ENCODE measurements at places on chromosomes 11 and 22.

DNA sequence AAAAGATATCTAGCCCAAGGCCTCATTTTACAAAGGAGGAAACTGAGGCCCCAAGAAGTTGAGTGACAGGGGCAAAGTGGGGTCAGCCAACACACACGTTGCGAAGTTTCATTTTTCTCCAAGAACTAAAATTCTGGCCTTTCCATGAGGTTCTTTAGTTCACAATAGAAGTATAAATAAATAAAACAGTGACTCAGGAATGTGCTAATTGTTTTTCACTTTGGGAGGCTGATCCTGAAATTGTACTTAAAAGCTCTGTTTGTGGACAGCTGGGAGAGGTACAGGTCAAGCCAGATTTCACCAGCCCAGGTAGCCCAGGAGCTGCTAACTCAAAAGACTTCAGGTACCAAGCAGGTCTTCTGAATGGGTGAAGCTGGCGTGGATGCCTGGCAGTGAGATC is 105.2 kb downstream of the TRAF6 start:
- DNase-seq = no peak

DNA sequence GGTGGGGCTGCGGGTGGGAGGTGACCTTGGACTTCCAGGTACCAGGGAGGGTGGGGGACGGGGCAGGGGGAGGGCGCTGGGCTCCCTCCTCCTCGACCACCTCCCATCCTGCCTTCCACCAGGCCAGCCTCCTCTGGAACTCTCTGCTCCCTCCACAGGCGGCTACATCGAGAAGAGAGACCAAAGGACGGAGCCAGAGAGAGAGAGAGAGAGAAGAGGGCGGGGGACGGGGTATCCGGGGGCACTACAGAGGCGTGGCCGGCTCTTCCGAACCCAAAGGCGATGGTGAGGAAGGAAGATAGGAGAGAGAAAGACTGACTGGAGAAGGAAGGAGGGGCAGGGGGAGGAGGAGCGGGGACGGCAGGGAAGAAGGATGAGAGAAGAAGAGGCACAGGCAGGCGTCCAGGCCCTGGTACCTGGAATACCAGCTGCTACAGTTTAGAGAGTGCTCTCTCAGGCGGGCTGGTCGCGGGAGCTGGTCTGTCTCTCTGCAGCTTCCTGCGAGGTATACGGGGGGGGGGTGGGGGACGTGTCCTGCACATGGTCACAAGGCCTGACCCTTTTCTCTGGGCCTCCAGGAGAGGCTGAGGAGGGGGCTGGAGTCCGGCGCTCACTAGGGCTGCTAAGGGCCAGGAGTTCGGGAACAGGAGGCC is 38.0 kb downstream of the IGSF9B start:
- no peak for DNase-seq

DNA sequence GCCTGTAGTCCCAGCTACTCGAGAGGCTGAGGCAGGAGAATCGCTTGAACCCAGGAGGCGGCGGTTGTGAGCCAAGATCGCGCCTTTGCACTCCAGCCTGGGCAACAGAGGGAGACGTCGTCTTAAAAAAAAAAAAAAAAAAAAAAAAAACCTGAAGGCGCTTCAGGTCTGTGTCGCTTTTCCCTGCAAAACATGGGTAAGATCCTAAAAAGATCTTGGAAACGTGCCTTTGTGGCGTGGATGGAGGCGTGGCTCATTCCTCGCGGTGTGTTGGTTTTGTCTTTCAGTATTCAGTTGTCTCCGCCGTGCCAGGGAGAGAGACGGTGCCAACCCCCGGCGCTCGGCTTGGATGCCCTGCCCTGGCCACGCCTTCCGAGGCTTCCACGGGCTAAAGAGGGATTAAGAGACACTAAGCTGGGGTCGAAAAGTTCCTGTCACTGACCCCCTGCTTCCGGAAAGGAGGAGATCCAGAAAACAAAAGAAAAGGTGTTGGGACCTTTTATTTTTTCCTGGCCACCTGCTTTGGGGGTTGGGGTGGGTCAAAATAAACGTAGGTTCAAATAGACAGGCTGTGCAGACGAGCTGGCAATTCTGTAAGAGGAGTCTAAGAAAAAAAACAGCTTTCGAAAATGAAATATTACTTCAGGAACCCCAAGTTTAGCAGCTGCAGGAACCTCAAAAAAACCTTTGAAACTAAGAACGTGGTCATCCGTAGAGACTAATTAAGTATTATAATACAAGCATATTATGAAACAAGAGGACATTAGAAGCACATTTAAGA is 1.1 kb upstream of the SLC35F2 start:
- DNase-seq = no peak

- DNase-seq = no peak
Observed at GRCh38 chr22:48868554-48868953, 959.1 kb downstream of the BRD1 start.

DNA sequence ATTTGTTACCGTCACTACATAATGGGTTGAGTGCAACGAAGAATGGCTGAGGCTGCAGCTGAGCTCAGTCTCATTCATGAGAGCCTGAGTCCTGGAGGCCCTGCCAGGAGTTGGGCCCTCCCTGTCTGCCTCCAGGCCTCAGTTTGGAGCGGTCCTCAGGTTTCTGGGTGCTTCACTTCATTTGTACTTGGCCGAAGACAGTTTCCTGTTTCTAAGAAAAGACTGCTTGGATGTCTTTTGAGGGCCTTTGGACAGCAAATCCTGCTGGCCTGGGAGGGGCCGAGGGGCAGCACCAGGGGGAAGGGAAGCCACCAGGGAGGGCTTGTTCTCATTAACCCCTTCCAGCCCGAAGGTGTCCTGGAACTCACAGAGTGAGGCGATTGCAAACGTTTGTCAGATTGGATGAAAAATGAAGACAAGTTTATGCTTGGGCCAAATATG is 163.1 kb downstream of the ETS1 start:
- DNase-seq = no peak

DNA sequence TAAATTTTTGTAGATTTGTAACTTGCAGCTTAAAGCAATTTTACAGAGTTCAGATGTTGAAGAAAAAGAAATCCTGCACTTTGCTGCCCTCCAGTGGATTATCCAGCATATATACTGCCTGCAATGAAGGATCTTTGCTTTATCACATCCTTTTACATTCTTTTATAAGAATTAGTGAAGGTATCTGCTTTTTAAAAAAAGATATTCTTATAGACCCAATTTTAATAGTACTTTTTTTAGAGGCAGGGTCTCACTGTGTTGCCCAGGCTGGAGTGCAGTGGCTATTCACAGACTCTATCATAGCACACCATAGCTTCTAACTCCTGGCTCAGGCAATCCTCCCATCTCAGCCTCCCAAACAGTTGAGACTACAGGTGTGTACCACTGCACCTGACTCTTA is 60.7 kb downstream of the TTC17 start:
- DNase-seq = no peak

GRCh38 chr11:102611291-102611690 is 13.8 kb downstream of the MMP20 start:
- DNase-seq = no peak

DNA sequence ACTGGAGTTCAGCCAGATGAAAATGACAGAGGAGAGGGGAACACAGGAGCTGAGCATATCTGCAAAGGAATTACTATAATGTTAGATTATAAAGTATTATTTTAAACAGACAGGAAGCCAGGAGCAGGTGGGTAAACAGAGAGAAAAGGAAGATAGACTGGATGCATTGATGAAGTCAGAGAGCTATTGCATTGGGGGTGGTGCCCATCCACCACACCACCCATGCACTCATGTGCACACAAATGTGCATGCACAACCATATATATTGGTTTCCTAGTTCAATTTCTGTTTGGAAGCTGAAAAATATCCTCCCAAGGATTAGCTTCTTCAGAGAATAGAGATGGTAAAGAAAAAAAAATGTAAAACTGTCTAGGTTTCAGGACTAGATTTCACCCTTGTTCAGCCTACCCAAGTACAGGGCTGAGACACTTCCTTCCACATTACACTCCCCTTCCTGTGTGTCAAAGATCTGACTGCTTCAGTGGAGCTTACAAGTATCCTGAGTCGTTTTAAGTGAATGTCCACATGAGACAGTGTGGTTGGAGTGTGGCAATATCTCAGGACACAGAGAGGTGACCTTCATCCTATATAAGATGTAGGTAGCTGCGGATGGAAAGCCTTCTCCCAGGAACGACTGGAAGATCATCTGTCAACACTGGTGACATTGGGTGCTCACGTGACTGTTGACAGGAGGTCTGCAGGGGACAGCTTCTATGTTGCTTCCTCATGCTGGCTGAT is 12.2 kb upstream of the SMPD1 start:
- no peak for DNase-seq

GRCh38 chr22:46220921-46221320 is 29.2 kb downstream of the CDPF1 start:
- DNase-seq = no peak

DNA sequence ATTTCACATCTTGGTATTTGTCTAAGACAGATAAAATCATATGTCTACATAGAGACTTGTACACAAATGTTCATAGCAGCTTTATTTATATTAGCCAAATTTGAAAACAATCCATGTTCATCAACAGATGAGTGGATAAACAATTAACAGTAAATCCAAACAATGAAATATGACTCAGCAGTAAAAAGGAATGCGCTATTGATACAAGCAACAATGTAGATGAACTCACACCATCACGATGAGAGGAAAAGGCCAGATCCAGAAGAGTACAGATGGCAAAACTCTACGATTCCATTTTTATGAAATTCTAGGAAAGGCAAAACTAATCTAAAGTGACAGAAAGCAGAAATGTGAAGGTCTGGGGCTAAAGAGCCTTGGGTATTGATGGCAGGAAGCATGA is 384.3 kb downstream of the NTM start:
- no peak for DNase-seq

DNA sequence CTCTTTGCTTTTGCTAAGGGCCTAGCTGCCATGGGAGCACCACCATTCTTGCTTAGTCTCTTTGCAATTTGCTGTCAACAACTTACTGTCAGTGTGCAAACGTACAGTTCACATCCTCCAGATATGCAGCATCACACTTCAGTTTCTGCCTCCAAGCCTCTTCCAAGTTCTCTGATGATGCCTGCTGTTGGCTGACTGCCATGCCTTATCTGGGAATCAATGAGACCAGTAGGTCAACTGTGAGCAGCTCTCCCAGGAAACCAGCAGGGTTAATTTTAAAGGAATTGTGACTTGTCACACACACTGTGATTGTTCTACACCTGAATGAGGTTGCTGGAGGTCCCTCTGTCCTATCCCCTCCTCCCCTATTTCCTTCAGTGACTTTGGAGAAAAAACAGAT is 56.0 kb downstream of the COPB1 start:
- DNase-seq = no peak

GRCh38 chr11:89420981-89421380 is 70.2 kb downstream of the NOX4 start:
- no peak for DNase-seq

- no peak for DNase-seq
Observed at GRCh38 chr11:123364080-123364479, 66.0 kb upstream of the GRAMD1B start.

- DNase-seq = no peak
Observed at GRCh38 chr11:64852804-64853509, 8.5 kb upstream of the CDC42BPG start.

DNA sequence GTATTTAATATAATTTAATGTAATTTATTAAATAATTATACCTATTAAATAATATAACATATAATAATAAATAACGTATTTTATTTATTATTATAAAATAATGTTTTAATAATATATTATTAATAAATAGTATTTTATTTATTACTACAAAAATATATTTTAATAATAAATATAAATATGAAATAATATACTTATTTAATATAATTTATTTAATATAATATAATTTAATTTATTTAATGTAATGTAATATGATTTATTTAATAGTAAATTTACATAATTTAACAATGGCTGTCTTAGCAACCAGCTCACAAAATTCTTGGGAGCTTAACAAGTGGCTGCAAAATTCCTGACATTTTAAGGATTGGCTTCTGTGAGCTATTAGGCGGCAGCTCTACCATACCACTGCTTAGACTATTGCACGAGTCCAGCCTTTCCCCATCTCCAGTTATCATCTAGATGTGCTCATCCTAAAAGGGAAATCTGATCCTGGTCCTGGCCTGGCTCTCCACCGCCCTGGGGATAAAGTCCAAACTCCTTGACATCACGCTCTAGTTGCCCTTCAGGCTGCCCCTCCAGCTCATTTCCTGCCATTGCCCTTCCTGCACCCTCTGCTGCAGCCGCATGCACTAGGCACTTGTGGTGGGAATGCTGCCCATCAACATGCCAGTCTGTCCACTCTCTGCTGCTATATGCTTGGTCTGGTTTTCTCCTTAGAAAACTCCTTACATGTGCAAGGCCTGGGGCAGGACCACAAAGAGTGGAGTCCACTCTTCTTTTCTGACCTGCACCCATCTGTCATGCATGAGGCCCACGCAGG is 9.8 kb downstream of the MMP20 start:
- DNase-seq = no peak

DNA sequence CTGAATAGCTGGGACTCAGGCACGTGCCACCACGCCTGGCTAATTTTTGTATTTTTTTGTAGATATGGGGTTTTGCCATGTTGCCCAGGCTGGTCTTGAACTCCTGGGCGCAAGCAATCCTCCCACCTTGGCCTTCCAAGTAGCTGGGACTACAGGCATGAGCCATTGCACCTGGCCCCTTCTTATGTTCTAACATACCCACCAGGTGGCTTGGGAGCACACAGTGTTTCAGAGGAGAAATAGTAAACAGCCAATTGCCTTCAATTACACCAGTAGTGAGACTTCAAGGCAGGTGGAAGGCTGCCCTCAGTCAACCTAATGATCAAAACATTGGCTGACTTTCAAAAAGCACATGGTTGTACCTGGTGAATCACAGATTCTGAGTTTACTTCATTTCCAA is 167.2 kb downstream of the SWAP70 start:
- no peak for DNase-seq

- no peak for DNase-seq
Observed at GRCh38 chr11:75576499-75576918, 14.5 kb downstream of the SERPINH1 start.

GRCh38 chr11:57536947-57537619 is at the start of gene SMTNL1:
Gene SMTNL1 (plus strand): TSS chr11:57537595. CDS start chr11:57542643, 5,048 bp downstream.
- no peak for DNase-seq

GRCh38 chr11:134664447-134665187 is 252.6 kb upstream of the B3GAT1 start:
- DNase-seq = no peak

All from epithelial cell of proximal tubule (primary cell).